ENCODE measurements at places on chromosomes 5 and 9.

DNA sequence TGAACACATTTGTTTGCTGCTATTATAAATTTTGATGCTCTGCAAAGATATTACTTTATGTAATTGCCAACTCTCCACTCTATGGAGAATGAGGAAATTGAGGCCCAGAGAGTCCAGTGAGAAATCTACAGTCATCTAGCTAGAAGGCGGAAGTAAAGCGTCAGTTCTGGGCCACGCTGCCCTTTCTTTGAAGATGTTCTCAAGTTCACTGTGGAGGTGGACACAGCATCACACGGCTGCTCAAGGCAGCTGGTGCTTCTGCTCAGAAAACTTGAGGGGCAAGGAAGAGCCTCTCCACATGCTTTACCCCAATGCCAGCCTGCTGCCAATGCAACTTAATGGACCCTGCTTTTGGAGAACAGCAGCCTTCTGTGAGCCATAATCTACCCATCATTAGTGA lies 96.3 kb downstream of the TTLL11 start:
- no peak for DNase-seq

DNA sequence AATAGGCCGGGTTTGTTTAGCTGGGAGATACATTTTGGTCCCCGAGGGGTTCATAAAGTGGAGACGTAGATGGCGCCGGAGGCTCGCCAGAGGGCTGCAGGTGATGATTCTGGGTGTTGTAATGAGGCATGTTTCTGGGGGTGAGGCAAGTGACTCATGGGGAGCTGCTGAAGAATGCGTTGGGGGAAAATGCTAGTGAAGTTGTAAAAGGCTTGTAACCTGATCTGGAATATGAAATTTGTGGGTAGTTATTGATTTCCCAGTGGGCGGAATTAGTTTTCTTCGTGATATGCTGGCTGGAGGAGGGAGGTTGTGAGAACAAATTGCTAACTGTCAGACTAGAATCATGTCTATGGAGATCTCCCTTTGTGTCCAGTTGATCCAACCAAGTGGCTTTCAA lies 158.3 kb downstream of the DOCK2 start:
- no peak for DNase-seq

DNA sequence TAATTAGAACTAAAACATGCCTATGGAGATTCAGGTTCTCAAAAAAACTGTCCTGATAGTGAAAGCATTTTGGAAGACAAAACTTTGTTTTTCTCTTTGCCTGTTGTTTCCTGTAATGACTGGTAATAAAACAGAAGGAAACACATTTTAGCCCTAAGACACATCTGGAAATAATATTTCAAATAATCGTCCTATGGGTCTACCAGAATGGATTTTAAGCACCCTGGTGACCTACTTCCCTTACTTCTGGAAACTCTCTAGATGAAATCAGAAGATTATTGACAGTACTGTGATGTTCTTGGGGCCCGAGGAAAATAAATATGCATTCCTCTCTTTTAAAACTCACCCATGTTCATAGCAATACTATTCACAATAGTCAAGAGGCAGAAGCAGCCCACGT lies 110.1 kb upstream of the TLE4 start:
- DNase-seq: no peak

DNA sequence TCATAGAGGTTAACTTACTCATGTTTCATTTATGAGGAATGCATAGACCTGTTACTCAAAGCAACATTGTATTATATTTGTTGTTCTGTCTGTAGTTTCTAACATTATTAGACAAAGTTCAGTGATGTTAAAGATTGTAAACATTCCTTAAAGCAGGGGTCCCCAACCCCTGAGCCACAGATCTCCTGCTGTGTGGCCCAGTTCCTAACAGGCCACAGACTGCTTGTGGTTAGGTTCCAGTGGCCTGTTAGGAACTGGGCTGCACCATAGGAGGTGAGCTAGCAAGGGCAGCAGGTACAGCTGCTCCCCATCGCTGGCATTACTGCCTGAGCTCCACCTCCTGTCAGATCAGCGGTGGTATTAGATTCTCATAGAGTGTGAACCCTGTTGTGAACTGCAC lies 181.1 kb downstream of the KDM4C start:
- no peak for DNase-seq

GRCh38 chr9:27549196-27549755 lies 19.7 kb upstream of the MOB3B start:
- DNase-seq: peak; percentile 83

DNA sequence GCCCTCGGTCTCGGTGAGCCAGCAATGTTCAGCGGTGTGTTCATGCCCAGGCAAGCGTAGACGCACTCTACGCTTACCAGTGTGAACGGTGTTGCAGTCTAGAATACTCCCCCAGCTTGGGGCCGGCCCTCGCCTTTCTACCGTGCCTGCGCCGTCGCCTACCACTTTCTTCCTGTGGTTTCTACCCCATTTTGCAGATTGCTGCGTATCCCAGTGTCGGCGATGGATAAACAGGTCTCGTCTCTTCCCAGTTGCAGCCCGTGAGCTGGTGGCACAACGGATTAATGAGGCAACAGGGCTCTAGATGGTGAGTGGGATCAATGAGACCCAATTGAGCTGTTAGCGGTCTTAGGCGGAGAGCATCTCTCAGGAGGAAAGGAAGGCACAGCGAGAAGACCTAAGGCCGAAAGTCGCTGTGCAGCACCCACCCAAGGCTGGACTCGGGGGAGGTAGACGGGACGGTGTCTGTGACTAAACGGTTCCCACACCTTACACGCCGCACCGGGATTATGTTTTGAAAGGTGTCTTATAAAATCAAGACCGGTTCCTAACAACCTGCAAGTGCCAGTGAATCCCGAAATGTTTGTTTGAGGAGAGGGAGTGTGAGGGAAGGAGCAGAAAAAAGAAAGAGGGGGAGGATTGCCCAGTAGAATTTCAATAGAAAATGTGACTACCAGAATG lies 5.8 kb downstream of the OTP start:
- DNase-seq: no peak

- no peak for DNase-seq
Observed at GRCh38 chr5:96199713-96200183, 233.3 kb downstream of the PCSK1 start.

DNA sequence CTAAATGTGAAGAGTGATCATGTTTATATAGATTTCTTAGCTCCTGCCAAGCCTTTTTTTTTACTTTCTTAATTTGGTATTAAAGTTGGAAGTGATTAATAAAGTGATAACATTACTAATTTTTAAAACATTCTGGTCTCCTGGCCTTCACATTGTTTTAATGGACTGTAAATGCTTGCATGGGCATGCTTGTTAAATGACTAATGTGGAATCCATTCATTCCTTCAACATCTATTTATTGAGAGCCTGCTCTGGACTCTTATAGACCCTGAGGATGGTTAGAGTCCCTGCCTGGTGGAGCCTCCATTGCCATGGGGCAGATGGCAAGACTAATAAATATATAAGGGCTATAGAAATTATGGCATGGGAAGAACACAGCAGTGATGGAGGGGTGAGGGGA lies 103.5 kb downstream of the NTRK2 start:
- DNase-seq: no peak

DNA sequence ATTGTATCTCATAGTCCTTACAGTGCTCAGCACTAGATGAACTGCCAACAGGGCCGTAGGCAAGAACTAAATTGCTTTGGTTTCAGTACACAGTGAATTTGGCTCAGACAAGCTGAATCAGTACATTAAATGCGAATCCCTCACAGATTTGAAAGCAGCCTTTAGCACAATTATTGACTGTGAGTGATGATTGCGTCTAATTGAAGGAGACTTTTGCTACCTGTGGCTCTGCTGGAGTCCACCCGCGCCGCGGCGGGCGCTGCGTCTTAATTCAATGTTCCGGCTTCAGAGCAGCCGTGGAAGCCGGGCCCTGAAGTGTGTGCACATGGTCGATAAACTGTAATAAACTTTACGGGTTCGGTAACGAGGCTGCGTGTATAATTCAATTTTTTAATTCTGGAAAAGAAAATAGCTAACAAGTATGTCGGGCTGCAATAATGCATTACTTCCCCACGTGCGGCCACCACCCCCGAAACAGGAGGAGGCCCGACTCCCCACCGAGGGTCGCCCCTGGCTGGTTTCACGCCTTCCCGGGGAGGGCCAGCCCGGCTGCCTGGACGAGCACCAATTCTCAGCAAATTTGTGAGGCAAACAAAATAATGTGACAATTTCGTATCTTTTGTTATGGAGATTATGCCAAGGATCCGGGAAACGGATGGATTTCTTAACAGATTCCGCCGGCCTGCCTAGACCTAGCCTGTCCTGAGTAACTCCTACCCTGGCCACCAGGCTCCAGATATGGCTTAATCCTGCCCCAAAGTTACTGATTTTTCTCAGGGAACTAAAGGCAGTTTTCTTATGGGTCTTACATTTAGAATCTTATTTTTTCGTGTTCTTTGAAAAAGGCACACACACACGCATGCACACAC lies 269.4 kb upstream of the IRX1 start:
- DNase-seq: peak; percentile 62

GRCh38 chr9:117021906-117022305 lies 334.8 kb downstream of the TRIM32 start:
- no peak for DNase-seq

DNA sequence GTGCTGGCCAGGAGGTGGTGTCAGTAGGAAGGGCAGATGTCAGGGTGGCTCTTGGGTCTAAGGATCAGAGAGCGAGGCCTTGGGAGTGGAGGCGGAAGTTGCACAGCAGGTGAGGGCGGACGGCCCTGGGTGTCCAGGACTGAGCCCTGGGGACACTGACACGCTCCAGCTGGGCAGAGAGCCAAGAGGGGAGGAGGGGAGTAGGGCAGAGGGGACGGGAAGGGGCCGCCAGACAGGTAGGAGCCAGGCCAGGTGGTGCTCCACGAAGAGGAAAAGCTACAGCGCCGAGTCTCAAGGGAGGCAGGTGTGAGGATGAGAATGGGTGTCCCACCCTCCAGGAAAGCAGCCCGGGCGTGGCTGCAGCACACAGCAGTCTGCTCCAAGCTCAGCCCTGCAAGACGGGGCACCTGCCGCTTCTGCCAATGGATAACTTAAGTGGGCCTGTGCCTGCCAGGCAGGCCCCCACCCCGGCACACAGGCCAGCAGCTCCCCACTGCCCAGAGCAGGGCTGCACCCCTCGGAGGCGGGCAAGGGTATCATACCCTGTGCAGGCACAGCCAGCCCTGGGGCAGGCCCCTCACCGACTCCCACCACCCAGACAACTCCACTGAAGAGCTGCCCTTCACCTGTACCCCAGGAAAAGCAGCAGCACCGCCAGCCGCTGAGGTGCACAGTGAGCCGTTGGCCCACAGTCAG lies 4.9 kb downstream of the TPRN start:
- no peak for DNase-seq

DNA sequence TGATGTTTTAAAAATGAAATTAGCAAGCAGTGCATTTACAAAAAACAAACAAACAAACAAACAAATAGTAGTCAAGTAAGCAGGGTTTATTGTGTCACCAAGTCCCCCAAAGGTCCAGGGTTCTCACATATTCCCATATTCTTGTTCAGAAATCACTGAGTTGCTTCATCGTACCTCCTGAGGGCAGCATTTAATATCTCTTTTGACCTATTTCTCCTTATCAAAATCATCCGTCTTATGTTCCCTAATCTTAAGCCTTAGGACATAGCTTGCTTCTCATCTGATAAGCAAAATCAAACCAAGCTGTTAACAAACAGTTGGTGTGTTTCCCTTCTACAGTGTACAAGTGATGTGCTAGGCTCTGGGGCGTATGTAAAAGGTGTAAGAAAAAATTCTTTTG lies 109.5 kb upstream of the MAN2A1 start:
- DNase-seq: no peak

GRCh38 chr9:28616310-28616709 lies 1043.0 kb upstream of the C9orf72 start:
- no peak for DNase-seq

DNA sequence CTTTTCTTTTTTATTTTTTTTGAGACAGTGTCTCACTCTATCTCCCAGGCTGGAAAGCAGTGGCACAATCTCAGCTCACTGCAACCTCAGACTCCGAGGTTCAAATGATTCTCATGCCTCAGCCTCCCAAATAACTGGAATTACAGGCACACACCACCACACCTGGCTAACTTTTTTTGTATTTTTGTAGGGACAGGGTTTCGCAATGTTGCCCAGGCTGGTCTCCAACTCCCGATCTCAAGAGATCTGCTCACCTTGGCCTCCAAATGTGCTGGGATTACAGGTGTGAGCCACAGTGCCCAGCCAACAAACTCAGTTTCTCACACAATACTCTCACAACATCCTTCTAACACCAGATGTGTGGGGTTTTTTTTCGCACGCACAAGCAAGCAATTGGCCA lies 22.1 kb downstream of the AFF4 start:
- no peak for DNase-seq

DNA sequence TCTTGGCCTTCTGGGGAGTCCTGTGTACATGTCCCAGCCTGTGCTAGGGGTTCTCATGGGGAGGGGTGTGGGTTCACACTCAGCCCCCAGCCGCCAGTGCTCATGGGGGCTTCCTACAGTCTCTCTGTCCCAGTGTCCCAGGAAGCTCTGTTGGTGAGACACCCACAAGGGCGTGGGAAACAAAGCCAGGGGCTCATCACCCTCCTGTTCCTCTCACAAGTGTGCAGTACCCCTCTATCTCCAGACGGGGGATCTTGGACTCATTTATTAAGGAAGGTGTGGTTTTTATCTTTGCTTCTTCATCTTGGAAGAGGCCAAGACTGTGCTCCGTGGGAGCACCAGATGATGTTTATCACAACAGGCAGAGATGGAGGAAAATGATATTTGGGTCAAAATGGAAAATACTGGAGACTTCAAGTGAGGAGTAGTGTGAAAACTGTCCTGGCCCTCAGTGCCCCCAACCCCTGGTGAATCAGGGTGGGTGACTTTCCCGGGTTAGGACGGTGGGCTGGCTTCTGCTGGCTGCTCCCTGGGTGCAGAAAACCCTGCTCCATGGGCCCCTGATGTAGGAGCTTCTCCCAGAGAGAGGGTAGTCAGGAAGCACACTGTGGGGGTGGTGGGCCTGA lies 15.2 kb downstream of the TMEM171 start:
- DNase-seq: no peak

GRCh38 chr5:21254161-21254560 lies 1266.2 kb upstream of the CDH18 start:
- no peak for DNase-seq

GRCh38 chr9:16309082-16309468 lies 561.4 kb downstream of the BNC2 start:
- DNase-seq: no peak

DNA sequence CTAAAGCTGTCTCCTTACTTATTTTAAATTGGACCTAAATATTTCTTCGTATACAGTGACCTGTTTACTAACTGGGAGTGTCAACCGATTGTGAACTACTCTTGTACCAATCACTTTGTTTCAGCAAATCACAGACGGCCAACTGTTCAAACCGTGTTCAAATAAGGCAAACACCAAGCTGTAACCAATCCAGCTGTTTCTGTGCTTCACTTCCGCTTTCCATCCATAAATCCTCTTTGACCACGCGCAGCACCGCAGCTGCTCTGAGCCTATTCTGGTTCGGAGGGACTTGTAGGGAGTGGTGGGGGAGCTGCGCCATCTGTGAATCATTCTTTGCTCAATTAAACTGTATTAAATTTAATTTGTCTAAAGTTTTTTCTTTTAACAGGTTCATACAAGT lies 4.8 kb upstream of the FAM240B start:
- DNase-seq: no peak

DNA sequence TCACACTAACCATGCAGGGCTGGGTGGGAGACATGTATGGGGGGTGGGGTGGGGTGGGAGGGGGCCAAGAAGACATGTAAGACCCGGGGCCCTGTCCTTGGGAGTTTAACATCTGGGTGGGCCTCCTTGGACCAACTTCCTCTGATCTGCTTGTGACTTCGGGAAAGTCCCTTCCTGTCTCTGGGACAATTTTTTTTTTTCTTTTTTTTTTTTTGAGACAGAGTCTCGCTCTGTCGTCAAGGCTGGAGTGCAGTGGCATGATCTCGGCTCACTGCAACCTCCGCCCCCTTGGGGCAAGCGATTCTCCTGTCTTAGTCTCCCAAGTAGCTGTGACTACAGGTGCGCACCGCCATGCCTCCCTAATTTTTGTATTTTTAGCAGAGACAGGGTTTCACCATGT lies 23.8 kb upstream of the IER5L start:
- no peak for DNase-seq
